T-helper 17 cell (primary cell): ENCODE measurements at places on chromosomes 11 and 22.
A peak's percentile ranks its signal among the peaks of the same experiment; 100 is the strongest.

DNA sequence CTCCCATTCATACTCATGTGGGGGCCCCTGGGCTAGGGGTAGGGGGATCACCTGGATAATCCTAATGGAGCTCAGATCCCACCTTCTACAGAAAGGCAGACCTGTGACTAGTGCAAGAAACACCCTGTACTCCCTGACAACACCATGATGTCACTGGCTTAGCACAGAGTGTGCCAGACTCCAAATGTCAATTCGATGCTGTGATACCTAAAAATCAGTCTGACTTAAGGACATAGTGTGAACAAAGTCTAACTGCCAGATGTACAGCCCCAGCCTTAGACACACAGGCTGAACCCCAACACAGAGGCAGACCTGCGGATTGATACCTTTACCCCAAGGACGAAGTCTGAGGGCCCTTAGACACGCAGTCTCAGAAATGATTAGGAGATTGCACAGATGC, 8.5 kb downstream of the ABCC8 start:
- DNase-seq = no peak

DNA sequence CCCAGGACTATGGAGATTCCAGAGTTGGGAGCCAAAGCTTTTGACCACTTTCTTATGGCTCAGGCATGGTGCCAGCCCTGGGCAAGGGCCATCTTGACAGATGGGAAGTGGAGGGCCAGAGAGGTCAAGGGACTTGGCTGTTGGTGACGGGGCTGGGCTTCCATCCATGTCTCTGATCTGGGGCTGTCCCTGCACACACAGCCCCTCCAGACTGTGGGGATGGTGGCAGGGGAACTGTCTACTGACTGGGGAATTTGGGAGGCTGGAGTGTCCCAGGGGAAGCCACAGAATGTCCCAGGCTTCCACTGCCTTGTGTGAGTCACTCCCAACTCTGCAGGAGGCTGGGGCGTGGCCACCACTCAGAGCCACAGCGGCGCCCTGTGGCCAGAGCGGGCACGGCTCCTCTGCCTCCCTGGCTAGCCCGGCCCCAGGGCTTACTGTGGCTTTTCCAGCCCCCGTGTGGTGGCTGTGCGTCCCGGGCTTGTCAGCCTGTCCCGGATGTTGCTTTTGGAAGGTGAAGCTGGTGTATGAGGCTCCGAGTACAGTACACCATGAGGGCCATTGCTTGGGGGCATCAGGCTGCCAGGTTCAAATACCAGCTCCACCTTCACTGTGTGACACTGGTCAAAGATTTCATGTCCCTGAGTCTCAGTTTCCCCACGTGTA, 19.6 kb downstream of the C22orf23 start:
- peak; percentile 65 for DNase-seq

DNA sequence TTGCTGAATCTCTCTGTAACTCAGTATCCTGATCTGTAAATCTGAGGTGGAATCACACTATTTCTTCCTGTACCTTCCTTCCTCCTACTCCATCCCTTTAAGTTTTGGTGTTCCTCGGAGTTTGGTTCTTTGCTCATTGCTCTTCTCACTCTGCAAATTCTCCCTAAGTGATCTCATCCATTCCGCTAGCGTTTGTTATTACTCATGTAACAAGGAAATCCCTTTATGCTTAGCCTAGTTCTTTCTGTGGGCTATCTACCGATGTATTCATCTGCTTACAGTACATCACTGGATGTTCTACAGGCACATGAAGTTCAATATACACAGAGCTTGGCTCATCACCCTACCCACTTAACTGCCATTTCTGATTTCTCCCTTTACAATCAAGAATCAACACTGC, 1.6 kb upstream of the CEP295 start:
- DNase-seq = no peak

GRCh38 chr22:32217465-32217864, 12.6 kb upstream of the RFPL2 start:
- DNase-seq = no peak

- no peak for DNase-seq
Observed at GRCh38 chr11:10607462-10608132, 39.1 kb upstream of the LYVE1 start.

- DNase-seq = no peak
Observed at GRCh38 chr22:22897091-22897490, 9.5 kb downstream of the IGLL5 start.

GRCh38 chr11:130449310-130449990, 1.0 kb downstream of the ADAMTS15 start:
- DNase-seq = no peak
